ENCODE measurements at places on chromosomes 11 and 22. TPM values are rescaled to one million over a fixed set of nuclear protein-coding genes. Genes with fewer than 3 reads are reported as not detected.

The JHY gene
- 3.2 TPM for total RNA-seq

The MUC15 gene
- total RNA-seq, result not detected

The NAA40 gene
- total RNA-seq, result 17.5 TPM

The OR51B2 gene
- total RNA-seq, result not detected

The FLRT1 gene
- not detected for total RNA-seq

The OR52H1 gene
- not detected for total RNA-seq

The SLC3A2 gene
- total RNA-seq, result 216 TPM

The KRTAP5-5 gene
- total RNA-seq, result not detected

The C22orf39 gene
- total RNA-seq, result 17.4 TPM

The MYBPC3 gene
- total RNA-seq, result not detected

The OR6T1 gene
- not detected for total RNA-seq

The SLC5A12 gene
- not detected for total RNA-seq

The MOGAT2 gene
- total RNA-seq, result not detected

The SLC22A12 gene
- total RNA-seq, result not detected

Measured in myometrial cell (primary cell).